Activated T-cell treated with anti-CD3 and anti-CD28 coated beads, Interleukin-2, amount 50 U/mL, for 24 hours (primary cell): ENCODE measurements at places on chromosomes 13 and 19.

DNA sequence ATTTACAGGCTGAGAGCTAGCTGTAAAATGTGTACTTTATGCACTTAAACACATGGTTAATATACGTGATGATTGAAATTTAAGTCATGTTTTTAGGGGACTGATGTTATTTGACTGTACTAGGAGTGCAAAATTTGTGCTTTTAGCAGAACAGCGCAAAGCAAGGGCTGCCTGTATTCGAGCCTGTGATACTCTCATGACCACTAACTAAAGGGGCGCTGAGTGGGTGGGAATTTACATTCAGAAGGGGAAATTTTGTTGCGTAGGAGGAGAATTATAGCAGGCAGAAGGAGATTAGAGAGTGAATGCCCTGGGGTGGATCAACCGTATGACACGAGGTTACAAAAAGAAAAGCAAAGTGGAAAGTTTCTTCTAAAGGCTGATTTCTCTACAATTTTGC, 271.8 kb upstream of the HTR2A start:
- DNase-seq = no peak

- peak; percentile 48 for DNase-seq
Measured at GRCh38 chr19:50718255-50719118, 1.1 kb downstream of the SHANK1 start.

- no peak for DNase-seq
Measured at GRCh38 chr19:6066661-6067646, 43.3 kb downstream of the RFX2 start.

GRCh38 chr13:42486711-42487198, 87.2 kb upstream of the TNFSF11 start:
- no peak for DNase-seq

DNA sequence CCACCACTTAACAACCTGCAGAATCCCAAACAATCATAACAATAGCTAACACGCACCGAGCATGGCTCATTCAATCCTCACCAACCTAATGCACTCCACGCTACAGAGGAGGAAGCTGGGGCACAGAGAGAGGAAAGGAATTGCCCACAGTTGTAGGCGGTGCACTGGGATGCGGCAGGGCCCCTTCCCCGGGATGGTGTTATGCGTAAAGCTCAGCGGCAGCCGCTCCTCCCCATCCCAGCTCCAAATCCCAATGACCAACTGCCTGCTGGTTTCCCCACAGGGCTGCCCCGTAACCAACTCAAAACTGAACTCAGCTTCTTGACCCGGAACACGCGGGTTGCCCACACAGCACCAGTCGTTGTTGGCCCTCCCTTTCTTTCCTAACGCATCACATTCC, 42.2 kb downstream of the SERP2 start:
- no peak for DNase-seq
